ENCODE measurements at places on chromosomes 7 and 10.

DNA sequence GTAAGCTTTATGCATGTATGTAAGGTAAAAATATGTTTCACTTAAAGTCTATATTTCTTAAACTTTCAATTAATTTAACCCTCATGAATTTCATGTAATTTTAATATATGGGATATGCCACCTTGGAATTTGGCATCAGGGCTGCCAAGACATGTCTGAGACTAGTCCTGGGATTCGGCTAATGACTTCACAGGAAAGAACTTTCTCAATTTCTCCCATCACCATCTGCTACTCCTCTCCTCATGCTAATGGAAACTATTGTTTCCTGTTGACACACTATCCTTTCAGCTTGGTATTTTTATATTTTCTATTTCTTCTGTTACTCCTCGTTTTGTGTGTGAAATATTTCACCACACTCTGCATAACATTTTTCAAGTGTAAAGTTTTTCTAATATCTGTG lies 205.9 kb downstream of the ARL4A start:
- DNase-seq = no peak

GRCh38 chr10:14751014-14751896 lies 23.4 kb downstream of the FAM107B start:
- DNase-seq = no peak

DNA sequence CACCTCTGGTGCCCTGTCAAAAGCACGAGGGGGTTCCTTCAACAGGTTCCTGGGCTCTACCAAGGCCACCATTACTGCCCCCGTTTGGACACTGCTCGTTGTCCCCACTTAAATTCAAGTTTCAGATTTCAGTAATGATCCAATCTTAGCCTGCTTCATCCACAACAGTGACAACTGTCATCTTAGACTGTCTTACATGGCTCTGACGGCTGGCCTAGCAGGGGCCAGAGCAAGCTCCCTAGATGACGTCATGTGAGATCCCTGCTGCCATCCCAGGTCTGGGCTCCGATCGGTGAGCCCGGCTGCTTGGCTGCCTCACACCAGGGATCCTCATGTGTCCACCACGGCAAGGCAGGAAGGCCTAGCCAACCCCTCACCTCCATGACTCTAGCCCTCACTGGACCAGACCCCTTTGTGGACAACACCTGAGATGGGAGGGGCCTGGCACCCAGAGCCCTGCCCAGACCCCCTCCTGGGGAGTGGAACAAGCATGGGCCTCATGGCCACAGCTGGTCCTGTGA lies 82.5 kb downstream of the FAM53B start:
- DNase-seq = no peak

GRCh38 chr10:132850246-132850645 lies 64.3 kb upstream of the NKX6-2 start:
- DNase-seq = no peak

DNA sequence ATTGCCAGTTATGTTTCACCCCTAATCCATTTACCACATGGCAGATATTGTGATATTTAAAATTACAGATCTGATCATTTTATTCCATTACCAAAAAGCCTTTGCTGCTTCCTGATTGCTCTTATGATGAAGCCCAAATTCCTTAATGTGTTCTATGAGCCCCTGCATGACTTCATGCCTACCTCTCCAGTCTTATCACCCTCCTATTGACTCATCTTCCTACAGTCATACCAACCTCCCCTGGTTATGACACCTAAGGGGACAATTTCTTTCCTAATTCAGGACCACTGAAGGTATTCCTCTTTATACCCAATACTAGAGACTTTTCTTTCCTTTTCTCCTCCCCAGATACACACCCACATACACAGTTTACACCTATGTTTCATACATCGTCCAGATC lies 36.0 kb downstream of the TES start:
- no peak for DNase-seq

GRCh38 chr10:75709245-75709644 lies 277.8 kb downstream of the LRMDA start:
- DNase-seq = no peak

- DNase-seq = no peak
Observed at GRCh38 chr10:19970717-19971116, 154.5 kb downstream of the PLXDC2 start.

- no peak for DNase-seq
Observed at GRCh38 chr10:5978230-5978489, 817 bp upstream of the IL15RA start.

- DNase-seq = no peak
Observed at GRCh38 chr10:101612872-101613271, 24.8 kb downstream of the DPCD start.

GRCh38 chr10:33664070-33664469 lies 329.6 kb upstream of the NRP1 start:
- no peak for DNase-seq

- no peak for DNase-seq
Observed at GRCh38 chr10:130022511-130023299, 58.6 kb upstream of the EBF3 start.

- DNase-seq = no peak
Observed at GRCh38 chr7:22702516-22702915, 24.5 kb upstream of the IL6 start.

DNA sequence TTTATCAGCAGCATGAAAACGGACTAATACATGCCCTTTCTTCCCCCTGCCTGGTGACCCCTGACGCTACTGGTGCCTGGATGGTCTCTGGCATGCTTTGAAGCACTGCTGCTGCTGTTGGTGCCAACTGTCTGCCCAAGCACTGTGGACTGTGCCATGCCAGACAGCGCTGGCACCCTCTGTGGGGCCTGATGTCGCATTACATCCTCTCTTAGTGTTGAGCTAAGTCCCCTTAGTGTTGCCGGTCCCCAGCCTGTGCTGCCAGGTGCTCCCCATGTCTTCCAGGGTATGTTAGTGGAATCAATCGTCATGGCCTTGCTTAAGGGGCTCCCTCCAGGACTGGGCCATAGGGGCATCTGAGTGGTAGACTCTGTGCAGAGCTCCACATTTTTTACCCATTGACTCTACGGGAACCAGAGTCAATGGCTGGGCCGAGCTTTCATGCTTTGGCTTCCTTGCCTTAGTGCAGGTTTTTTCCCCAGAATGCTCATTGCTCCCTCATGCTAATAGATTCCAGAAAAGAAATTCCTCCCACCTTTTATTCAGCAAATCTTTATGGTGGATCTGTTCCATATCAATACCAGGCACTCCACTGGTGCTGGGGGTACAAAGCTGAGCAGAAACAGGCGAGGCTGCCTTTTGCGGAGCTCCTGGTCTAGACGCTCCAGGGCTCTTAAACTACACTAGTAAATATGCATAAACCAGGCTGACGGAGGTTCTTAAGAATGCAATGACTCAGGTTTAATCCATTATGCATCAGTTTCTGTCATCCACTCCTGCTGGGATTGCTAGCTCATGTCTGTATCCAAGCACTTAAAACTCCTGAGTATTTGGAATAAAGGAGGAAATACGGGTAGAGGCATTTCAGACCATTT lies 21.8 kb upstream of the MRC1 start:
- DNase-seq = no peak

DNA sequence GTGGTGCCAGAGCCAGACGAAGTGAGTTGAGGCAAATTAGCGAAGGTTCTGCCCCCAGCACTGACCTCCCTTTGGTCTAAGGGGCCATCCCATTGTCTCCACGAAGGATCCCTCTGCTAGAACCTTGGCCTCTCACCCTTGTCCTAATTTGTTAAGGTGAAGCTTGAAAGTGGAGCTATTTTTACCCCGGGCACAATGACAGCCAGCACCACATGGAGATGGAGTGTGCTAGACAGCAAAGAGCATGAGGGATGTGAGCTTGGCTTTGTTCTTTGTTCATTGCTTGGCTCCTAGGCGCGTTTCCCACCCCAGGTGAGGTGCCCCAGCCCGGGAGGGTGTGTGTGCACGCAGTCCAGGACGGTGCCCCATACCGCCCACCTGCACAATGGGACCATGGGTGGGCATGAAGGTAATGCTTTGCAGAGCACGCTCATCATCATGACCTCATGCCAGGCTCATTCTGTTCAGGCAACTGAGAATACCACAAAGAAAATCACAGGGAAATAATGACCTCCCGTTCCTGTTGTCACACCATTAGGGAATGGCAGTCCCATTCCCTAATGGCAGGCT lies 361.0 kb upstream of the FZD8 start:
- no peak for DNase-seq

- no peak for DNase-seq
Observed at GRCh38 chr7:1410992-1411391, 48.3 kb downstream of the MICALL2 start.

DNA sequence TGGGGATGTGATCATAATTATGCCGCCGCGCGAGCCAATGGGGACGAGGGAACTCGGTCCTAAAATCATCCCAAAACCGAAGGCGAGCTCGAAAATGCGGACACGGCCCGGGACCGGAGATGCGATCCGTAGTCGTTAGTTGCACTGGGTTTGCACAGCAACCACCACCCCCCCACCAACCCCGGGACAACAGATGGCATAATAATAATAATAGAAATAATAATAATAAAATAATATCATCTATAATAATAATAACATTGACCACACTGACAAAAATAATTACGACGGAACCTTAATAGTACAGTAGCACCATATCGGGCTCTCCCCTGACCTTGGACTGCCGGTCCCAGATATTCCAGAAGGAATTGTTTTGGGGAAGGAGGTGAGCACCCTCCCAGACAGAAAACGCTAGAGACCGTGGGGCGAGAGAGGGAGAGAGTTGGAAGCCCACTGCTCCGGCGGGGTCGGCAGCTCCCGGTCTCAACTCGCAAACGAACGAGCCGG lies 1.1 kb upstream of the EMX2 start:
- no peak for DNase-seq

GRCh38 chr10:4242561-4243035 lies 457.6 kb upstream of the KLF6 start:
- DNase-seq = peak; percentile 36

DNA sequence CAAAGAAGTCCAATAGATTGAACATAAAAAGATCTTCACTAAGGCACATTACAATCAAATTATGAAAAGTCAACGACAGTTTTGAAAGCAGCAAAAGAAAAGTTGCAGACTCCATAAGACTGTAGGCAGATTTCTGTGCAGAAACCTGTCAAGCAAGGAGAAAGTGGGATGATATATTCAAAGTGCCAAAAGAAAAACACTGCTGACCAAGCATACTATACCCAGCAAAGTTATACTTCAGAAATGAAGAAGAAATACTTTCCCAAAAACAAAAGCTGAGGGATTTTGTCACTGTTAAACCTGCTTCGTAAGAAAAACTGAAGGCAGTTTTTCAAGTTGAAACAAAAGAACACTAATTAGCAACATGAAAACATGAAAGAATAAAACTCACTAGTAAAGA lies 145.5 kb downstream of the ZEB1 start:
- no peak for DNase-seq

GRCh38 chr7:47973739-47974138 lies 5.7 kb downstream of the HUS1 start:
- DNase-seq = no peak

GRCh38 chr10:93445097-93445960 lies 36.8 kb downstream of the MYOF start:
- peak; percentile 99 for DNase-seq

DNA sequence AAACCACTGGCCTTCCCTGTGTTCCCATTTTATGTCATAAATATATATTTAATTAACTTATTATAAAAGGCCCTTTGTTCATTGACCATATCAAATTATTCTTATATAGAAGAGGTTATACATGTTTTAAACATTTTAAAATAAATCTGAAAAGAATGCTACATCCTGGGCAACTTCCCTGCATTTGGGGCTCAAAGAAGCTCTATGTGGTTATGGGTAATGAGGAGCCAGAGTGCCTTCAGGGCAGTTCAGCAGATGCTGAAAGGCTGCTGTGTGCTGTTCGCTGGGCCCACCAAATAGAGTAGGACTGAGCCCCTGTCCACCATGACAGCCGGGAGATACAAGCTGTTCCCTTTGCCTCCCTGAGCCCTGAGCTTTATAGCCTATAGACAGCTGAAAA lies 35.9 kb downstream of the HTRA1 start:
- no peak for DNase-seq

GRCh38 chr7:47550788-47551470 lies 31.0 kb downstream of the TNS3 start:
- DNase-seq = no peak

- DNase-seq = peak; percentile 10
Observed at GRCh38 chr10:61438141-61438988, 14.8 kb downstream of the TMEM26 start.

DNA sequence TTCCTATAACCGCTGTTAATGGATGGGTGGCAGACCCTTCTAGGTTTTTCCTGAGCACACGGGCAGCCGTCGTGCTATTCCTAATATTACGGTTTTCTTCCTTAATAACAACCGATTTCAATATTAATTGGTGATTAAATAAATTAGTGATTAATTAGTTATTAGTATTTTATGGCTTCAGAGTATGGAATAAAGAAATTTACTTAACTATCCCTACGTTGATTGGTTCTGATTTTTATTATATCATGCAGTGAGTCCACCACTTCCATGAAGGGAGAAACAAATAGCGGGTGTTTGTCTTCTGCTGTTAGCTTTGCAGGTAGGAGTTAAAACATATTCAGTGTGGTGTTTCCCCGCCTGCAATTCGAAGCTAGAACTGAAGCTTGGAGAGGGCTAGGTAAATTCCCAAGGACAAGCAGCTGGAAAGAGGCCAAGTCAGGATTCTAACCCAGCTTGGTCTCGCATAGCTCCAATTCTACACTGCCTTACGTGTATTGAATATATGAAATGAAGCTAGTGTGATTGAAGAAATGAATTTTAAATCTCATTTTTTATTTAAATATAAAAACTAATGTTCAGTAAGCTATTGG lies 928 bp upstream of the CSTF2T start:
- DNase-seq = peak; percentile 61

- DNase-seq = no peak
Observed at GRCh38 chr7:106767498-106768323, 97.4 kb upstream of the PIK3CG start.

- DNase-seq = no peak
Observed at GRCh38 chr10:27948186-27948585, 50.7 kb downstream of the ODAD2 start.

DNA sequence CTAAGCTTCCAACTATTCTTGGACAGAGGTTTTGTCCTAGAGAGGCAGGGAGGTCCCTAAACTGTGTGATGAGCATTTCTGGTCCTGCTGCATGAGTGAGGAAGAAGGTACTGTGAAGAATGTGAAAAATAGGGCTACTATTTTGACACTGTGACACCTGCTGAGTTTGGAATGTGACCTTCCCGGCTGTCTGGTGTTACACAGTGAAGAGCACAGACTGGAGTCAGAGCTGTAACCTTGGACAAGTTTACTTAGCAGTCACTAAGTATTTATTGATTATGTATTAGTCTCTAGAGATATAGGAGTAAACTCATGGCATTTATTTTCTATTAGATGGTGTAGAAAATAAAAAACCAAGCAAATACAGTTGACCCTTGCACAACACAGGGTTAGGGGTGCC lies 12.3 kb downstream of the GOLGA7B start:
- DNase-seq = no peak

Data from HT-29 (cell line).